NCI-H2029 (cell line): ENCODE measurements at places on chromosomes 6 and 20.

DNA sequence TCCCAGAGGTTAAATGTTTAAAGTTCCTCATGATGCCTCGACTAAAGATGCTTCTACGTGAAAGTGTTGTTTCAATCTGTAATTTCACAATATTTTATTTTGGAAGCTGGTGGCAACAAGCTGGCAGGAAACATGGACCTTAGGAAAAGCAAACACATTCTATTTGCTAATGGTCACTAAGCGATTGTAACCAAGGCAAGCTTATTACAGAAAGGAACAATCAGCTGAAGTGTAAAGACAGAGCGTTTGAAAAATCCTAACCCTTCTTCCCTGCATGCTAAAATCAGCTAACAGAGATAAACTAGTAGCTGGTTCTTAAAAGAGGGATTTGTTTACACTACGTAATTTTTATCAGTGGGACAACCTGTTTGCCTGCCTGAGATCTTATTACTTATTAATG, 50.0 kb downstream of the IL20RA start:
- peak; percentile 59 for DNase-seq

DNA sequence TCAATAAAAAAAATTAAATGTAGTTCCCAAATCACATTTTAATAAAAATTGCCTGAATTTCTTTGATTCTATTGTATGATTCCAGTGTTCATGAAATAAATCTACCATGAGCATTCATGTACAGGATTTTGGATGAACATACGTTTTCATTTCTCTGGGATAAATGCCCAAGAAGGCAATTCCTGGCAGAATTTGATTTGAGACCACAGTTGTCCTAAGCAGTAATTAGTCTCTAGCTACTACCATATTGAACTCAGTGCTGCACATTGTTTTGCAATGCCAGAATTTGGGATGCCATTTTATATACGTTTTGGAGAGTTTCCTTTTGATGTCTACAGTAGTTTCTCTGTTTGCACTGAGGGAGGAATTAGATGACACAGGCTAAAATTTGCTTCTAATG, 265.3 kb upstream of the HS3ST5 start:
- DNase-seq: no peak

DNA sequence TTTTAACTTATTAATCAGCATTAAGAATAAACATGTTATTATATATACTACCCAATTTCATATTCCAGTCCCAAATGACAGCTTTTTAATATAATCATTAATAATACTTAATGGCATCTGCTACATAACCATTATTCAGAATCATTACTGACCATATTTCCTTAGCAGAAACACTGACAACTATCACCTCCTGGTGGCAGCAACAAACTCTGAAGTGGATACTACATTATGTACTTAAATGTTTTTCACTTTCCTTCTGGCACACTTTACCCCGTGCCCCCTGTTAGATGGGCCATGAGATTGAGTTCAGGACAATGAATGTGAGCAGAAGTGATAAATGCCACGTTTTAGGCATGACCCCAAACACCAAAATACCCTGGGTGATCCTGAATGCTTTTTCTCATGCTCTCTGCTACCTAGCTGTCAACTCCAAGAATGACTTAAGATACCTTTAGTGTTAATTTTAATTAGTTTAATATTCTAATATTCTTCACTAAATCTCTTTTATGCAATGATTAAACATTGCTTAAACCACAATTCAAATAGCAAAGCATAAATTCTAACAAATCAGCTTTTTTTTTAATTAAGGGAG, 77.1 kb downstream of the LMBRD1 start:
- no peak for DNase-seq

GRCh38 chr6:135983718-135984343, 132.3 kb downstream of the PDE7B start:
- DNase-seq: no peak

GRCh38 chr20:47664744-47665143, 120.5 kb downstream of the SULF2 start:
- DNase-seq: no peak

GRCh38 chr6:166996406-166996805, 2.8 kb upstream of the CEP43 start:
- DNase-seq: no peak

- no peak for DNase-seq
These were observed 1099.1 kb upstream of the ADGRB3 start for GRCh38 chr6:67535946-67536345.

DNA sequence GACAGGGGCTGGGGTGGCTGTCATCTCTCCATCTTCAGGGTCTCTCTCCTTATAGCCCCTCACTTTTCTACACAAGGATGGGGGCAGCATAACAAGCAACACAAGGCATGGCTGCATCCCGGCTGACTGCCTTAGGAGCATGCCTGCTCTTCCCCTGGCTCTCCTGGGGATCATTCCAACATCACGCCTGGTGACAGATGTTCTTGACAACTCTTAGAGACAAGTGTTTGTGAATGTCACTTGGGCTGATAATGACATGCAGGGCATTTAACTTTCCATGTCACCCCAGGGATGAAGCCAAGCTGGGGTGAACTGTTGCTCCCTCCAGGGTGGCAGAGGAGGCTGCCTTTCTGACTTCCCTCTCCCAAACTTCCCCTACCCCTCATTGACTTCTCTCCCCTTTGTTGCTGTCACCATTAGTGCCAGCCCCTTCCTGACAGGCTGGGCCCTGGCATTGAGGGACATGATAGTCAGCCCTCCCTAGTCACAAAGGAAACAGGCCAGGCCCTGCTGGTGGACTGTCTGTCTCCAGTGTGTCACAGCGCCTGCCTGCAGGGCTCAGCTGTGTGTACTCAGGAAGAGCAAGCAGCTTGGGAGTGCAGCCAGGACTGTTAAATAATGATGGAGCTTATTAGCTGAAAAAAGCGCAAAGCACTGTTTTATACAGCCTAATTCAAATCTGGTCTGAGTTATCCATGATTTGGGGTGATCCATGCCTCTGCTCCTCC, 161.8 kb downstream of the LRFN2 start:
- peak; percentile 81 for DNase-seq

GRCh38 chr6:135994857-135995544, 143.5 kb downstream of the PDE7B start:
- DNase-seq: no peak
